ENCODE measurements at places on chromosomes 7 and 10.

GRCh38 chr7:4074407-4074806 is 607.7 kb upstream of the FOXK1 start:
- no peak for DNase-seq

DNA sequence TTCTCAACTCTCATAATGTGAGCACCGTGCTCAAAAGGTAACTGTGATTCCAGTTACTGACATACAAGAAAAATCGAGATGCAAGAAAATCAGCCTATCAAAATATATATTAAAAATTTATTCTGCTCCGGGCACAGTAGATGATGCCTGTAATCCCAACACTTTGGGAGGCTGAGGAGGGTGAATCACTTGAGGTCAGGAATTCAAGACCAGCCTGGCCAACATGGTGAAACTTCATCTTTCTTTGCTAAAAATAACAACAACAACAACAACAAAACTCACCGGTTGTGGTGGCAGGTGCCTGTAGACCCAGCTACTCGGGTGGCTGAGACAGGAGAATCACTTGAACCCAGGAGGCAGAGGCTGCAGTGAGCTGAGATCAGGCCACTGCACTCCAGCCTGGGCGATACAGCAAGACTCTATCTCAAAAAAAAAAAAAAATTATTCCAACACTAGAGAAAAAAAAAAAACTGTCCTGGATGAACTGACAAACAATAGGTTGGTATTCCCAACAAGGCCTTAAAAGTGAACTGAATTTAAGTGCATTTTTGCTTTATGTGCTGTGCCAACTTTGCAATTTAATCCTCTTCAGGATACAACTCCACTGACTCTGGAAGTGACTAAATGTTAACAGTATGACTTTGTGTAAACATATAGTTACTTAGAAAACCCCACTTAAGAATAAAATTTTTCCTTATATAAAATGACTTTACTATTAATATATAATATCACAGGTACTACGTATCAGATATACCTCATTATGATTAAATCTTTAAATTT is 51.1 kb downstream of the JMJD1C start:
- no peak for DNase-seq

GRCh38 chr10:98420786-98421185 is 5.8 kb upstream of the PYROXD2 start:
- DNase-seq, result no peak

DNA sequence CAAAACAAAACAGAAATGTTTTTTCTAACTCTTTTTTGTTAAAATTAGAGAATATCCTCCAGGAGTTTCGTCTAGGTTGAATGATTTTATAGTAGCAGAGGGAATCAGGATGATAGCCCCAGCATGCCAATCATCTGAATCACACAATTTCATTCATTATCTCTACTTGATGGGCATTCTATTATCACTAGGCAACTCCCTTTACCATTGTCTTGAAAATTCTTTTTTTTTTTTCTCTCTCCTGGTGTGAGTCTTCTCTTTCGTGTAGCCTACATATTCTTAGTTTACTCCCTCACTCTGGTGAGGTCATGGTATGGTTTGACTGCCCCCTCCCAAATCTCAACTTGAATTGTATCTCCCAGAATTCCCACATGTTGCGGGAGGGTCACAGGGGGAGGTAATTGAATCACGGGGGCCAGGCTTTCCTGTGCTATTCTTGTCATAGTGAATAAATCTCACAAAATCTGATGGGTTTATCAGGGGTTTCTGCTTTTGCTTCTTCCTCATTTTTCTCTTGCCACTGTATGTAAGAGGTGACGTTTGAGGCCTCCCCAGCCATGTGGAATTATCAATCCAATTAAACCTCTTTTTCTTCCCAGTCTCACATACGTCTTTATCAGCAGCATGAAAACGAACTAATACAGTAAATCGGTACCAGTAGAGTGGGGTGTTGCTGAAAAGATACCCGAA is 105.0 kb downstream of the OTUD1 start:
- no peak for DNase-seq

- no peak for DNase-seq
These were observed 102.3 kb downstream of the SLC25A13 start for GRCh38 chr7:96219378-96220130.

- no peak for DNase-seq
These were observed 10.2 kb downstream of the STK32C start for GRCh38 chr10:132297526-132297925.

DNA sequence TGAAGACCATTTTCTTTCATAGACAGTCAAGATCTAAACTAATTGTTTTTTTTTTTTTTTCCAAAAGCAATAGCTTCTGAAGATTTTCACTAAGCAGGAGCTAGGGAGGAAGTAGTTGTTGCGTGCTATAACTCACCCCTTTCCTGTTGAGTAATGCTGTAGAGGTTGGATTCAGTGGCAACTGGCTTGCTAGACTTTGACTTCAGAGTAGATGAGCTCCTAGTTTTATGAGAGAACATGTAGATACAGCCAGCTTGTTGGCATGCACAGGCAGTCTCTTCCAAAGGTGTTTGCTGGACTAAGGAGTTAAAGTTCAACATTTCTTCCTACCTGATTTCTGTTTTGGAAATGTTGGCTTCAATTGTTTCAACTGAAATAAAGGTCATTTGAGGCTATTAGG is 66.2 kb upstream of the MXI1 start:
- DNase-seq, result no peak

- peak; percentile 70 for DNase-seq
These were observed 682 bp upstream of the RGS10 start for GRCh38 chr10:119542988-119543813.

- DNase-seq, result peak; percentile 34
These were observed 5.4 kb upstream of the ZFYVE27 start for GRCh38 chr10:97731346-97732051.

- DNase-seq, result no peak
These were observed 243.0 kb downstream of the POLR1F start for GRCh38 chr7:19465861-19466260.

DNA sequence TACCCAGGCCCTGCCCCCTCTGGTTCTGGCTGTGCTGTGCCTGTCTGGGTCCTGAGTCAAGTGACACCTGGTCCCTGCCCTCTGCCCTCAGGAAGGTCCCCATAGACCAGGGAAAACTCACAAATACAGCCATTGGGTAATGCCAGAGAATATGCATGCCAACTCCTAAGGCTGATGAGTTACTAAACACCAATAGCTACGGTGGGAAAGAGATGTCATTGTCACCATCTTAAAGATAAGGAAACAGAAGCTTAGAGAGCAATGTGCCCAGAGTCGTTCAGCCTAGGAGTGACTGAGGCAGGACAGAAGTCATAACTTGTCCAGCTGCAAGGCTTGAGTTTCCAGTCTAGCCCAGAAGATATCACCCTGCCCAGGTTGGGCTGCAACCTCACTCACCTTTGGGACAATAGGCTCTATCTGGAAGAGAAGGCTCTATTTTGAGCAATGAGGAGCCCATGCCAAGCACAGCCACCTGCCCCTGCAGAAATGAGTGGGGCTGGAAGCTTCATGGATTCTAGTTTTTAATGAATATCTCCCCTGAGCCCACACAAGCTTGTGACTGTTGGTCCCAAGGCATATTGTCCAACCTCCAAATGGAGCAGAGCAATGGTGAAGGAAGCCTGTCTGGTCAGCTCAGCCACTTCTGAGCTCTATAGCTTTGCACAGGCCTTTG is 42.6 kb downstream of the ZNF273 start:
- DNase-seq, result no peak

DNA sequence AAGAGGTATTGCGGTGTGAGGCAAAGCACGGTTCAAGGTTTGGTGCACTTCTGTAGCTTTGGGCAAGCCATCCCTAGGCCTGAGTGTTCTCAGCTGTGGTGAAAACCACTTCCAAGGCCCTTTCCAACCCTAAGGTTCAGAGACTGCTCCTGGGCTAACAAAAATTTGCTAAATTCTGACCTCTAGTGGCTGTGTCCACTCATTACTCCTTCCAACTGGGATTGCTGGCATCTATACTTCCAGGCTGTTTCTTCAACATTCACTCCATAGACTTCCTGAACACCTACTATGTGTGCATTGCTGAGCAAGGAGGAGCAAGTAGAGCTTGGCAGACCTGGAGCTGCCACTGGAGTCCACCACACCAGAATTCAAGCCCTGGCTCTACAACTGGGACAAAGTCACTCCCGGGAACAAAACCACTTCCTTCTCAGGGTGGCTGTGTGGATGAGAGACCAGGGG is 29.3 kb upstream of the SH3PXD2A start:
- no peak for DNase-seq

GRCh38 chr10:34581801-34582532 is 233.1 kb downstream of the PARD3 start:
- no peak for DNase-seq

GRCh38 chr10:89414879-89415821 is 782 bp downstream of the IFIT5 start:
- DNase-seq, result peak; percentile 27

GRCh38 chr10:113035732-113036312 is 85.8 kb downstream of the TCF7L2 start:
- DNase-seq, result no peak

GRCh38 chr7:47258798-47259197 is 323.1 kb downstream of the TNS3 start:
- DNase-seq, result no peak

GRCh38 chr10:130403153-130404075 is 267.2 kb downstream of the GLRX3 start:
- DNase-seq, result no peak

DNA sequence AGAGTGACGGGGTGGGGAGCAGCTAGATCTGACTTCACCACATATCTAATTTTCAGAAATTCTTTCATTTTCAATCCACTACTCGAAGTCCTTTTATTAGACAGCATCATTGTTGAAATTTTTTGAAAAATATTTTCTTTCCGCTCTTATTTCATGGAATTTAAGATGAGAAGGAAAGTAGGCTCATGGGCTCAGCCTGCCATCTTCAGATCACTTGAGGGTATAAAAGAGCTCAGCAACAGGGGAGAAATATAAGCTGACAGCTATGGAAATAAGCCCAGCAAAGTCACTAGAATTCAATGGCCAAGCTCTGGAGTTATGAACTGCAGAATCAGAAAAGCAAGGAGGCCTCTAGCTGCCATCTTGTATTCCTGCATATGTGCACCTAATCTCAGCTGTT is 389.1 kb downstream of the XPNPEP1 start:
- no peak for DNase-seq

DNA sequence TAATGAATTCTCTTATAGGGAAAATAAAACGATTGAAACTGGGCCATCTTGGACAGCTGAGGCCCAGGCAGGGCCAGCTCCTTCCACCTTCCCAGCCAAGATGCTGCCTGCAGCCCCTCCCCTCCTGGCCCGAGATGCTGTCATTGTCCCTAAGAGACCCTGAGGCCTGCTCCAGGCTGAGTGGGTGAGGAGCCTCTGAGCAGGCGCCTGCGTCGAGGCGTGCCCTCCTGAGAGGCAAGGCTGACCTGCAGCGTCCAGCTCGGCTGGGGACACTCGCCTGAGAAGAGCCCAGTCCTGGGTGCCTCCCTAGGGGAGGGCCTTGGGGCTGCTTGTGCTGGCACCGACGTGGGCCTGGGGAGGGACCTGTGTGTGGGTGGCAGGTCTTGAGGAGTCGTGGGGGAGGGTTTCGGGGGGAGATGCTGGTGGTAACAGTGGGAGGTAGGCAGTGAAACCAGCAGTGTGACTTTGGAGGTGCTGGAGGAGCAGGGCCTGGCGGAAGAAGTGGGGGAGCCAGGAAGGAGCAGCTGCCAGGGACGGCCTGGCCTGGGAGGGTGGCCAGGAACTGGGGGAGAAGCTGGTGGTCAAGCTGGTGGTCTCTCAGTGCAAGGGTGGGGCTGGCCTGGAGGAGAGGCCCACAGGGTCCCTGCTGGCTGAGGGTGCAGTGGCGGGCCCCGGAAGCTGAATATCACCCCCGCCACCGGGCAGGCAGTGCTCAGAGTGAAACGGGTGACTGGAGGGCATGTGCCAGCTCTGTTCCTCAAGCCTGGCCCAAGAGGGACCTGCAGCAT is 7.9 kb downstream of the GPR146 start:
- no peak for DNase-seq

GRCh38 chr10:80289451-80290287 is at the start of gene MAT1A:
Gene MAT1A (minus strand): TSS chr10:80289658. CDS start chr10:80289423, 235 bp downstream.
- DNase-seq, result no peak

DNA sequence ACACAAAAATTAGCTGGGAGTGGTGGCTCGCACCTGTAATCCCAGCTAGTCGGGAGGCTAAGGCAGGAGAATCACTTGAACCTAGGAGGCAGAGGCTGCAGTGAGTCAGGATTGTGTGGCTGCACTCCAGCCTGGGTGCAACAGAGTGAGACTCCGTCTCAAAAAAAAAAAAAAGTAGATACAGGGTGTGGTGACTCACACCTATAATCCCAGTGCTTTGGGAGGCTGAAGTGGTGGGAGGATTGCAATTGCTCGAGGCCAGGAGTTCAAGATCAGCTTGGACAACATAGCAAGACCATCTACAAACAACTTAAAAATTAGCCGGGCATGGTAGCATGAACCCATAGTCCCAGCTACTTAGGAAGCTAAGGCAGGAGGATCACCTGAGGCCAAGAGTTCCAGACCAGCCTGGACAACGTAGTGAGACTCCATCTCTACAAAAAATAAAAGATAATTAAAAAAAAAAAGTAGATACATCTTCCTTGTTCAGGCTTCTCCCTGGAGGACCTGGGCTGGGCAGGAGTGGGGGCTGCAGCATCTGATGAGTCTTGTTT is 2.0 kb downstream of the MOSPD3 start:
- no peak for DNase-seq

- DNase-seq, result no peak
These were observed 140.2 kb upstream of the PPP2R2D start for GRCh38 chr10:131760416-131761166.

DNA sequence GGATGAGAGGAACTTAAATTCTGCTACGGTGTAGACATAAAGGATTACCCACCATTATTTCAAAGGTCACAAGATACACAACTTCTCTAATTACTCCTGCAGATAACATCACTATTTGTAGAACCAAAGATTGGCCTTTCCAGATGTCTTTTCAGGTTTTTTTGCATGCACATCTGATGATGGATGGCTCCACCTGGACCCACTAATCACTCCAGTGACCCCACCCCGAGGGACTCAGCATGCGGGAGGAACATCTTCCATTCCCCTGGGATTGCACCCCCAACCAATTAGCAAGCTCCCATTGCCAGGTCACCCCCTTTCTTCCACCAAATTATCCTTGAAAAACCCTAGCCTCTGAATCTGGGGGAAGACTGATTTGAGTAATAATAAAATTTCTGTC is 608.9 kb downstream of the CNTNAP2 start:
- DNase-seq, result no peak

- no peak for DNase-seq
These were observed 23.1 kb upstream of the PPIF start for GRCh38 chr10:79324032-79324695.

- no peak for DNase-seq
These were observed 528.9 kb downstream of the PARD3 start for GRCh38 chr10:34286136-34286739.

- DNase-seq, result no peak
These were observed 25.1 kb upstream of the VPS41 start for GRCh38 chr7:38934051-38934450.

DNA sequence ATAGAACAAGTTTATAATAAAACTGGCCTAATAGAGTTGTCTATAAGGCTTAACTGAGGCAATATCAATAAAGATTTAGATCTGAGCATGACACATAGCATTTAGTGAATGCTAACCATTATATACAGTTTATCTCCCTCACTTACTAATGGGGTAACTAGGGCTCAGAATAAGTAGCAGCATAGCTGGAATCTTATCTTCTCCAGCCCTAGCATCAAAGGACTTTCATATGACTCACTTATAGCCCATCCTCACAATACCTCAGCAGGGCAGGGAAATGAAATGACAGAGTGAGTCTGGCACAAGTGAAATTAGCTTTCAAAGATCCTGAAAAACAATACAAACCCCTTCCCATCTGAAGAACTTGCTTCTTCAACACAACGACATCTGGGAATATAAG is 362.9 kb downstream of the KIF20B start:
- DNase-seq, result no peak

- no peak for DNase-seq
These were observed 34.3 kb upstream of the TMEM26 start for GRCh38 chr10:61487506-61487905.

- no peak for DNase-seq
These were observed 3.3 kb upstream of the FLNC start for GRCh38 chr7:128826916-128827247.
